Hepatic stellate cell (primary cell): ENCODE measurements at places on chromosomes 7 and 10.

DNA sequence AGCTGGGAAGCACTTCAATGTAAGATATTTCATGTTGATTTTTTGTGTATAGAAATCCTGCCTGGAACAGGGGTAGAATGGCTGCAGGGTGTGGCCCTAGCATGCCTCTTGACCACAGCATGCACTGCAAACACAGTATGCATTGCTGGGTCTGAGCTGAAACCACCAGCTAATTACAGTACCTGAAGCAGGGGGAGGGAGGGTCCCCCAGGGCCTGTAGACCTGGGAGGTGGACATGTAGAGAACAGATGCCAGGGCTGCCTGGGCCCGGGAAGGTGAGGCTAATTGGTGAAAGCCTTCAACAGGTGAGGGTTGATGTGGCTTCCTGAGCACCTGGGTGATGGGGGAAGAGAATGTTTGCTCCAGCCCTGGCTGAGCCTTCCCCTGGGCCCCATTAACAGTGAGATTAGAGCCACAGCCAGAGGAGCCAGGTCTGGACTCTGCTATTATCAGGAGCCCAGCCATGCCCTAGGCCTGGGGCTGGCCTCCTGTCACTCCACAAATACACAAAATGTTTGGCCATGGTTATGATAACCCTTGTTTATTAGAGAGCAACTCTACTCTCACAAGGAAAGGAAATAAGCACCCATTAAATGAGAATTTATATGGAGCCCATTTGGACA, 83.3 kb downstream of the PLXNA4 start:
- no peak for DNase-seq

- DNase-seq = no peak
Observed at GRCh38 chr7:36742911-36743775, 18.8 kb upstream of the AOAH start.

GRCh38 chr10:102644066-102644645, at the start of gene TRIM8:
TRIM8 (plus strand) TSS chr10:102644479; CDS start chr10:102644618, 139 bp downstream.
- DNase-seq = no peak

- DNase-seq = no peak
Observed at GRCh38 chr7:15782656-15783055, 96.2 kb upstream of the MEOX2 start.

DNA sequence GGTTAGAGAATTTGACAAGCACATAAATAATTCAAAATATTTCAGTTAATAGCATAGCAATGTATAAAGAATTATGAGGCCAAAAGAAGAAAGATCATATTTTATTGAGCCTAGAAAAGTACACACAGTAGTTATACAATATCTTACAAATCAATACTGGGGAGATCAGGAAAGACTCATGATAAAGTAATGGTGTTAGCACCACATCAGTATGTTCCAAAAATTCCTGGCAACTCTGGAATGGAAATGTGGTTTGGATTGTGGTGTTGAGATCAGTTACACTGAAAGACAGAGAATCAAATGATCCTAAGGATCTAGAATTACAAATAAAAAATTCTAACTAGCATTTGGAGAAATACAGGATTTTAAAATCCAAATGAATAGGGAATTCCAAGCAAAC, 420.5 kb upstream of the CNTNAP2 start:
- no peak for DNase-seq

- peak; percentile 41 for DNase-seq
Observed at GRCh38 chr10:124153023-124153826, 59.8 kb upstream of the CHST15 start.

DNA sequence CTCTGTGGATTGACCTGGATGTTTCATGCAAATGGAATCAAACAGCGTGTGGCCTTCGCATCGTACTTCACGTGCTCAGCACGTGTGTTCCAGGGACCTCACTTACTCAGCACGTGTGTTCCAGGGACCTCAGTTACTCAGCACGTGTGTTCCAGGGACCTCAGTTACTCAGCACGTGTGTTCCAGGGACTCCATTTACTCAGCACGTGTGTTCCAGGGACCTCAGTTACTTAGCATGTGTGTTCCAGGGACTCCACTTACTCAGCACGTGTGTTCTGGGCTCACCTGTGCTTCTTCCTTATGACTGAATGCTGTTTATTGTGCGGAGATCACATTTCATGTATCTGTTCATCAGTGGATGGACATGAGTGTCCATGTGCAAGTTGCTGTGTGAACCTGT, 22.0 kb downstream of the INPP5A start:
- no peak for DNase-seq

- peak; percentile 67 for DNase-seq
Observed at GRCh38 chr10:52779541-52780390, 7.2 kb upstream of the MBL2 start.

DNA sequence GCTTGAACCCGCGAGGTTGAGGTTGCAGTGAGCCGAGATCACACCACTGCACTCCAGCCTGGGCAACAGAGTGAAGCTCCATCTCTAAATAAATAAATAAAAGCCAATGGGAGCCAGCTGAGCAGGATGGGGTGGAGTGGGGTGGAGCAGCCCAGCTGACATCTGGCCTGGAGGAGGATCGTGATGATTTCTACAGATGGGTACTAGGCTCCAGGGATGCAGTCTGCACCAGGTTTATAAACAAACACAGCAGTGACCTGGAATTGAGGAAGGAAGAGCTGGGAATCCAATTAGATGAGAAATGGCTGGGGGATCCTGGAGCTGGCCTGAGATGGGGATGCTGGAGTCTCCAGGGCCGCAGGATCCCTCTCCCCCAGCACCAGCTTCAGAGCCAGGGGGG, 7.3 kb upstream of the GRIFIN start:
- DNase-seq = no peak

- peak; percentile 19 for DNase-seq
Observed at GRCh38 chr7:112411186-112411795, 39.0 kb upstream of the IFRD1 start.

DNA sequence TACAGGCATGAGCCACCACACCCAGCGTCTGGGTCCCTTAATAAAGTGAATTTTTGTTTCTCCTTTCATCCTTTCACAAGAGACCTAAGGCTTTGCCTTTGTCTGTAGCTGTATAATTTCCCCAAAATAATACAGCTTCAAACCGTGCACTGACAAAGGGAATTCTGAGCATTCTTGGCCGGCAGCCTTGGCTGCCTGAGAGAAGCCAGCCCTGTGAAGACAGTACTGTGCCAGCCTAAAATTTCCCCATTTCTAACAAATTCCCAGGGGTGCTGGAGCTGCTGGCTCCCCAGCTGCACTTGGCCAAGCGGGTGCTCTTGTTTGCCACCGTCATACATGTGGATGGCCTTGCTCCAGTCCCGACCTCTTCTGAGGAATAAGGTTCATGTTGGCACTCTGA, 106.2 kb downstream of the ZMYND11 start:
- no peak for DNase-seq

GRCh38 chr7:27459731-27460053, 203.0 kb downstream of the HIBADH start:
- no peak for DNase-seq

- DNase-seq = no peak
Observed at GRCh38 chr7:79782256-79782655, 328.8 kb upstream of the MAGI2 start.

DNA sequence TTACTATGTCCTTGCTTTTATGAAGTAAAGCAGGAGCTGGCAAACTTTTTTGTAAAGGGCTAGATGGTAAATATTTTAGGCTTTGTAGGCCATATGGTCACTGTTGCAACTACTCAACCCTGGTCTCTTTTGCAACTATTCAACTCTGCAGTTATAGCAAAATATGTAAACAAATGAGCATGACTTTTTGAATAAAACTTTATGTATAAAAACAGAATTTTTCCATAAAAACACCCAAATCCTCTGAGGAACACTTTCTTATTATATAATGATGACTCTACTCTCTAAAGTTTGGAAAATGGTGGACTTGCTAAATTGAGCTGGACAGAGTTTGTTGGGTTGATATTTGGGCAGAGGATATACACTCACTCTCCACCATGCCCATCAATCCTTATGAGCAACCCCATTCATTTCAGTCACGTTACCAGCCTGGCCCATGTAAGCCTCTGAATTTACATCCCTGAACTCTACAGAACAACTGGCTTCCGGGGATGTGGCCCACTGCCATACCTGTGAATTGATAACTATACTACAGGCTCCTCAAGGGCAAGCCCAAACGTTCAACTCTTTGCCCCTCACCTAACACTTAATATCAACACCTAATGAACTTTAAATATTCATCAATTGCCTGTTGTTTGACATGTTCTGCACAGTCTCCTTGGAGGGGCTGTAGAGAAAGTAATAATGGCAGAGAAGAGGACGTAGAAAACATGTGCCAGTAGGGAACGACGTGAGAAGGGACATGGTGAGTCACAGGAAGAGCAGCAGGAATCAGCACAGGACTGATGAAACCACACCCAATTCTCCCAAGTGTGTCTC, 37.6 kb downstream of the SGMS1 start:
- DNase-seq = peak; percentile 47

GRCh38 chr10:117532003-117532385, 10.6 kb upstream of the EMX2 start:
- DNase-seq = no peak

DNA sequence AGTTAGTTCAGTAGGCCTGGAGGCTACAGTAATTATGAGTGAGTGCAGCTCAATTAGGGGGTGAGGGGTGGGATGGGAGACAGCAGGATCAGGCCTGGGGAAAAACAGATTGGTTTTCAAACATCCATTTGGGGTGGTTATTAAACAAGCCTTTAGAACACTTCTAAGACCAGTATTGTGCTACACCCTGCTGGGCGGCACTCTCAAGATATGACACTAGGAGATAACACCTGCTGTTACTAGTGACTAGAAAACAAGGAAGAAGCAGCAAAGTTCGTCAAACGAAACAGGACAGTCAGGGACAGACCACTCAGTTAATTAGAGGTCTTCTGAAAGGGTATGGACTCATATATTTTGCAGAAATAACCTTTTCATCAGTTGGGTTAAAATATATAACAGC, 353.6 kb downstream of the PTEN start:
- no peak for DNase-seq

DNA sequence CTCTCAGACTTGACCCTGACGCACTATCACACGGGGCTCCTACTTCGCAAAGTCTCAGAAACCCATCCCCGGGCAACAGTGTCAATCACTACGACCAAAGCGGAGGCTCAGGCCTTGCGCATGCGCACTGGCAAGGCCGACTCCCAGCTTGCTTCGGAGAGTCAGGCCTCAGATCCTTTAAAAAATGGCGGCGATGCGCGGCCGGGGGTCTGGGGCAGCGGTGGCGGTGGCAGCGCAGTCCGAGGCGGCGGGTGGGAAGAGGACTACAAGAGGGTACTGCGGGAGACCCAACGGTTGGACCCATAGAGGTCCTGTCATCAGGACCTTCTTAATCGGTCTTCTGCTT, 196.9 kb downstream of the ZNF716 start:
- DNase-seq = no peak

DNA sequence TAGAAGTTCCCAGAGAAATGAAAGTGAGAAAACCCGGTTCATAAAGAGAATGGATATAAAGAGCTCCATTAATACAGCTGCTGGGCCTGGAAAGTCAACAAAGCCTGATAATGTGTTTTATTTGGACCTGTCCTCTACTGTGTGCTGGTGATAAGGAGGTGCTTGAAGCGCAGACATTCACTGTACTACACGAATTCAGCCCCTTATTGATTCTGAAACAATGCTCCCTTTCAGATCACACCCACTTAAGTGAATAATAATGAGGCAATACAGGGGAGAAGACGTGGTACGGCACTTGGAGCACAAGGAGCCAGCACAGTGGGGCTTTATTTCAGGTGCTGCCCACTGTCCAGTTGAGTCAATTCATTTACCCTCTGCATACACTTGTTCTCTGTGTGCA, 260.8 kb downstream of the FGFR2 start:
- DNase-seq = no peak

GRCh38 chr7:96285579-96285978, 36.3 kb downstream of the SLC25A13 start:
- no peak for DNase-seq

GRCh38 chr10:115209133-115209532, 116.0 kb downstream of the ATRNL1 start:
- DNase-seq = no peak

DNA sequence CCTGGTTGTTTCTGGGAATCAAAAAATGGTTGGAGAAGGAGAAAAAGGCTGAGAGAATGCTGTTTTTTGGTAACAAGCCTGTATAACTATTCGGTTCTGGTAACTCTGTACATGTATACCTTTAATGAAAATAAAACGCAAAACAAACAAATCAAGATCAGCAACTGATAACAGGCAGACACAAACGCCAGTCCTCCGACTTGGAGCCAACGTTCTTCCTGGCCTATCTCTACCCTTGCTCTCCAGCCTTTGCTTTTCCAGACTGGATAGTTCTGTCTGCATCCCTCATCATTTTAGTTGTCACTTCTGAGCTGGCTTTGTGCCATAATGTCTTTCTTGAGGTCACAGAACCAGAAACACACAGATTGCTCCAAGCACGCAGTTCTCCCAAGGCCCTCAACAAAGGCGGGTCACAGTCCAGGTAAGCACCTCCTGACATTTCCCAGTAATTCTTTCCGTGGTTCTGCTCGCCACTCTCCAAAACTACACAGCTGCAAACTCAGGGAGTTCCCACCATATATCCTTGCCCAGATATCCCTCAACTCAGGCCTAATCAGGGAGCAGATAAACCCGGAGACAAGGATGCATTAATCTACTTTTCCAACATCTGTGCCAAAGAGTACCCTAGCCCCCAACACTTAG, 20.2 kb downstream of the HIP1 start:
- DNase-seq = no peak

- DNase-seq = peak; percentile 7
Observed at GRCh38 chr10:72552857-72553256, 73.0 kb downstream of the MICU1 start.

DNA sequence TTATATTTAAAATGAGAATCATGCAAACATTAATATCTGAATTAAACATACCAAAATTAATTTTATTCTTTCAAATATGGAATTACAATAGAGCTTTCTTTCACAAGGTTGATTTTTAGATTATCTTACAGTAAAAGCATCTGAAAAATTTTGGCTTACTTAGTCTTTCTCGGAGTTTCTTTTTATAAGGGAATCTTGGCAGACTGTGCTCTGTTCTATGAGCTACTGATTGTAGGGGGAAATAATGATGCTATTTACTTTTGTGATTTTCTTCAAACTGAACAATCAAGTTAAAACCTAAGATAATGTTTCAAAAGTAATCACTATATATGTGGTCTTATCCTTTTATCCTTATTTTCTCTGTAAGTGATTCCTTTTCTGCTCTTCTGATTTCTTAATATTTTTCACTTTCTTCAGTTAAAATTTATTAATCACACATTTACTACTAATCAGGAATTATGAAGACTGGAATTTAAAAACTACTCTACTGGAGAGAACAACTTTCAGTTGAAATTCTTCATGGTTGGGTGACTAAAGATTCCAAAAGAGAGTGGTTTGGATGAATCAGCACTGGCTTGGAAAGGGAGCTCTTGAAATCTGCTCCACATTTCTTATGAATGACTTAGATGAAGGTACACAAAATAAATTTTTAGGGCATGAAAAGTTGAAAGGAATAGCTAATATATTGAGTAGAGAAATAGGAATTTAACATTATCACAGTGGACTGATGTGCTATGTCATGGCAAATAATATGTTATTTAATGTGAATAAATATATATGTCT, 103.9 kb downstream of the PPP1R9A start:
- DNase-seq = peak; percentile 6

DNA sequence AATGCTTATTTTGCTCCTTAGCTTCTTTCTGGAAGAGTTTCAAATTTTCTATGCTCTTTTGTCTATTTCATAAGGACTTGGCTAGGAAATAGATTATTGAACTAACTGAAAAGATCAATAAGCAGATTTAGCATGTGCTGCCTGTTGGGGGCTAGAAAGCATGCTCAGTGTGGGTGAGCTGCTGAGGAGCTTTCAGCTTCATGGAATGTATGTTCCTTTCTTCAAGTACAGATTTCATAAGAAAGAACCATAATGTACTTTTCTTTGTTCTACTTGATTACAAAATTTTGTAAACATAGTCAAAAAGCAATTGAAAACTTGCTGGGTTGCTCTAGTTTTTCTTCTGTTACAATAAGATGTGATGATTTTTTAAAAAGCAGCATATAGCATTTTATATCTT, 73.8 kb downstream of the TAF3 start:
- no peak for DNase-seq
